PC-3 (cell line): ENCODE measurements at places on chromosomes 1 and 21. TPM values are rescaled to one million over a fixed set of nuclear protein-coding genes. Genes with fewer than 3 reads are reported as not detected.

The DUSP10 gene
- total RNA-seq = 5.1 and 6.2 TPM in 2 replicates

DNA sequence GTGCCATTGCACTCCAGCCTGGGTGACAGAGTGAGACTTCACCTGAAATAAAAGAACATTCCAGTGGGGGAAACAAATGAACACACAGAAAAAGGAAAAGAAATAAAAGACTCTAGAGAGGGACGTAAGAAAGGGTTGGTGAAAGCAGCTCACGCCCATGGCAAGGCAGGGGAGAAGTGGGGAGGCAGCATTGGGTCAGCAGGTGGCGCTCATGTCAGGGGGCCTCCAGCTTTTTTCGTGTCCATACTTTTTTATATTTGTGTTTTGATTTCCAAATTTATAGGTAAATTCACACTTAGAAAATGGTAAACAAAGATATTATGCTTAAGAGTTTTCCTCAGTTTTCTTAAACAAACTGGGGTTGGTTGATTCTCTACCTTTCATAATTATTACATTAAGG is 45.5 kb downstream of the VPS13D start:
- peak; percentile 37 for DNase-seq
- peaks cover 50% of the 10 kb centered on the region for H3K36me3 ChIP-seq
- no peak overlapping the region for H3K27ac ChIP-seq
- H3K4me3 ChIP-seq = no peak overlapping the region
- H3K4me1 ChIP-seq = no peaks in the 10 kb centered on the region

DNA sequence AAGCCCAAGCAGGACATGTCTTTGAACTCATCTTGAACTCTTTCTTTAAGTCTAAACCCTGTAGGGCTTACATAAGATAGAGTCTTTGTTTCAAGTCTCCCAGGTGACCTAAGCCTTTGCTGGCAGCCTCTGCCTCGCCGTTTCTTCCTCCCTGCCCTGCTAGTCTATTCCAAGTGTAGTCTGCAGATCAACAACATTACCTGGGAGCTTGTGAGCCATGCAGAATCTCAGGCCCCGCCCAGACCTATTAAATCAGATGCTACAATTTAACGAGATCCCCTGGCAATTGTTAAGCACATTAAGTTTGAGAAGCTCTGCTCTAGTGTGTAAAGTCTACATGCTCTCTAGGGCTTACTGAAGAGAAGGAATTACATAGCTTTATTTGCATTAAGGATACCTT is 271.6 kb downstream of the PBX1 start:
- no peak overlapping the region for H3K27ac ChIP-seq
- no peak overlapping the region for H3K4me3 ChIP-seq
- H3K36me3 ChIP-seq = no peaks in the 10 kb centered on the region
- no peaks in the 10 kb centered on the region for H3K27me3 ChIP-seq

- no peak overlapping the region for H3K4me3 ChIP-seq
- DNase-seq = peak; percentile 44
- H3K27ac ChIP-seq = no peak overlapping the region
- no peaks in the 10 kb centered on the region for H3K36me3 ChIP-seq
- no peaks in the 10 kb centered on the region for H3K4me1 ChIP-seq
- H3K27me3 ChIP-seq = no peaks in the 10 kb centered on the region
Observed at GRCh38 chr21:16563795-16564194, 834.0 kb downstream of the USP25 start.

GRCh38 chr1:47701283-47701682 is 263.4 kb downstream of the FOXD2 start:
- H3K4me1 ChIP-seq = no peaks in the 10 kb centered on the region; the same call in 1 of the 2 replicates
- peaks cover 8% of the 10 kb centered on the region; the same call in 1 of the 2 replicates for H3K27me3 ChIP-seq
- no peaks in the 10 kb centered on the region for H3K36me3 ChIP-seq
- H3K4me3 ChIP-seq = no peak overlapping the region
- DNase-seq = no peak
- no peak overlapping the region for H3K27ac ChIP-seq

- H3K4me3 ChIP-seq = peak overlapping the region; percentile 91
- H3K4me1 ChIP-seq = peaks cover 44% of the 10 kb centered on the region
- peak; percentile 81 for DNase-seq
- H3K27me3 ChIP-seq = no peaks in the 10 kb centered on the region
- H3K27ac ChIP-seq = peak overlapping the region; percentile 54
Observed at GRCh38 chr1:233294913-233295236, 650 bp downstream of the PCNX2 start.

DNA sequence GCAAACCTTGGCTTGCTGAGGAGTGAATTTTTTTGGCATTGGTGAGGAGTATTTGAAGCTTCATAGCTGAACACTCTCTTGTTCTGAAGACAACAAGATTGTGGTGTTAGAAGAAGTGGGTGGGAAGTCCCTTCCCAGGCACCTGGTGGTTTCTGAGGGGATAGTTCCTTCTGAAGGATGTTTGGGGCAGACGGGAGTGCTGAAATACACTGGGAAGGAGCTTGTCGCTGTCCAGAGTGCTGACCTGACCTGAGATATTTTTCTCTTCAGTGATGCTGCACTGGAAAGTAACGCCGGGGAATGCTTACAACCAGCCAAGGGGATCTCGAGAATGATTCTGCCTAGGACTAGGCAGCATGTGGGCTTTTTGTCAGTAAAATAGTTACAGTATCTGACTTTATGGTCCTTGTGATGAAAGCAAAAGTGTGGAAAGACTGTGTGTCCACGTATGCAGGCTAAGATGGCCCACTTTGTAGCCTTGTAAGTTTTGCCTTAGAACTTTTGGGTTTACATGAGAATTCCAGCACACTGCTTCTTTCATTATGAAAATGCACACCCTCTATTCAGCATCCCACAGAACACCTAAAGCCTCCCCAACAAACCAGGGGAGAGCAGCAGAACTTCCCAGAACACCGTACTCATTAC is 33.1 kb upstream of the NFASC start:
- DNase-seq = peak; percentile 79
- peaks cover 29% of the 10 kb centered on the region for H3K27me3 ChIP-seq
- H3K36me3 ChIP-seq = no peaks in the 10 kb centered on the region
- H3K4me3 ChIP-seq = no peak overlapping the region

The CD53 gene
- total RNA-seq = not detected in 2 replicates

DNA sequence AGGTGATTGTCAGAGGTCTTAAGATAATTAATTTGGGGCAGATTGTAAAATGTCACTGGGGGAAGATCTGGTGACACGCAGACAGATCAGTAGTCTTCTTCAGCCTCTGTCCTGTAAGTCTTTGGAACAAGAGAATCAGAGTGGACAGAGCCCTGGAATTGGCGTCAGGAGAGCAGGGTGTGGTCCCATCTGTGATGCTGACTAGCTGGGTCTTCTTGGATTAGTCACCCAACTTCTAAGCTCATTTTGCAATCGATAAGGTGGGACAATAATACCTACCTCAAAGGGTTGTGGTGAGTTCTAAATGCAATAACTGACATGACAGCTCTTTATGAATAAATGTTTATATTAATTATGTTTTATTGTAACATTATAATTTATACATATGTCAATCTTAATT is 4.8 kb downstream of the FASLG start:
- no peaks in the 10 kb centered on the region for H3K36me3 ChIP-seq
- DNase-seq = peak; percentile 76
- no peak overlapping the region for H3K4me3 ChIP-seq
- peaks cover 6% of the 10 kb centered on the region for H3K4me1 ChIP-seq
- H3K27me3 ChIP-seq = no peaks in the 10 kb centered on the region
- H3K27ac ChIP-seq = no peak overlapping the region

GRCh38 chr1:179082333-179082998 is 596 bp downstream of the TOR3A start:
- H3K4me1 ChIP-seq = peaks cover 18% of the 10 kb centered on the region
- peak; percentile 7 for DNase-seq
- no peaks in the 10 kb centered on the region for H3K27me3 ChIP-seq
- H3K36me3 ChIP-seq = no peaks in the 10 kb centered on the region
- peak overlapping the region; percentile 41 for H3K27ac ChIP-seq

GRCh38 chr1:184449916-184450315 is 63.1 kb downstream of the C1orf21 start:
- no peak overlapping the region for H3K27ac ChIP-seq
- H3K4me1 ChIP-seq = peaks cover 7% of the 10 kb centered on the region; the same call in 1 of the 2 replicates
- no peak for DNase-seq
- H3K4me3 ChIP-seq = no peak overlapping the region
- H3K36me3 ChIP-seq = no peaks in the 10 kb centered on the region

DNA sequence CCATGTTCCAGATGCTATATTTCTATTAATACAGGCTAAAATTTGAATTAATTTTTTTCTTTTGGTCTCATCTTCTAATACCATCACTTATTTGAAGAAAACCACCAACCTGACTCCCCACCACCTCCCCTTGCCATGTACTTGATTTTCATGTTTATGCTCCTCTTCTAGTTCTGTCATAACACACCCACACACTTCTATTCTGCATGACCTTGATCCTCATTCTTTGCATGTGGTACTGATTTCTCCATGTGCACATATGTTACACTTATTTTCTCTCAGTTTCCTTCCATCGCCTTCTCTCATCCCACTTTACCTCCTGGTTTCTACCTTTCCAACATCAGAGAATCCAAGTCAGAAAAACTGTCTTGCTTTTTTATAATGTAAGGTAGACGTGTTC is 78.9 kb upstream of the ARID1A start:
- no peak overlapping the region for H3K27ac ChIP-seq
- H3K4me3 ChIP-seq = no peak overlapping the region
- H3K4me1 ChIP-seq = peaks cover 14% of the 10 kb centered on the region
- DNase-seq = no peak

DNA sequence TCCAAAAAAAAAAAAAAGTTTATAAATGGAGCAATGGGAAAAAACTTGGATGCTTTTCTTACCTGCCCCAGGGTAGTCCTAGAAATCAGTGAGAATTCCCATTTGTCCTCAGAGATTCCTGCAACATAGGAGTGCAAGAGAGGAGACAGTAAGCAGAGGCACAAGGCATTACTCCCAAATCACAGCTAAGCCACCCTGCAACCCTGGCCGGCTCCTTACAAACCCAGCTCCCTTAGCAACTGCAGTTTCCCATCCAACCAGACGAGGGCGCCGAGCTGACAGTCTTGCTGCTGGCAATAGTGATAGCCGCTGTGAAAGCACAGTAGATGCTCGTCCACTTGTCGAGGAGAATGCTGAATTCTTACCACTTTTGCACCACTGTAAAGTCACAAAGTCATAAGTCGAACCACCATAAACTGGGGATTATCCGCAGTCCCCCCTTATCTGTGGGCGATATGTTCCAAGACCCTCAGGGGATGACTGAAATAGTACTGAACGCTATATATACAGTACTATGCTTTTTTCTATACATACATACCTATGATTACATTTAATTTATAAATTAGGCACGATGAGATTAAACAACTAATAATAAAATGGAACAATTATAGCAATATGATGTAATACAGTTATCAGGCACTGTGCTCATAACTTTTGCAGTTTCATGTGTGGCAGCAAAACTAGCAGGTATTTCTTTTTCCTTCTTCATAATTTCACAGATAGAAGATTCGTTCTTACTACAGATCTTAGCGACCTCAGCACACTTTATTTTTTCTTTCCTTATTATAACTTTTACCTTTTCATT is 6.0 kb upstream of the PITHD1 start:
- peaks cover 10% of the 10 kb centered on the region for H3K4me1 ChIP-seq
- peak overlapping the region; percentile 46; the same call in 1 of the 2 replicates for H3K4me3 ChIP-seq
- H3K27me3 ChIP-seq = no peaks in the 10 kb centered on the region
- H3K27ac ChIP-seq = no peak overlapping the region
- DNase-seq = peak; percentile 88

The SLC35F3 gene
- 17.7 and 19.3 TPM in 2 replicates for total RNA-seq

DNA sequence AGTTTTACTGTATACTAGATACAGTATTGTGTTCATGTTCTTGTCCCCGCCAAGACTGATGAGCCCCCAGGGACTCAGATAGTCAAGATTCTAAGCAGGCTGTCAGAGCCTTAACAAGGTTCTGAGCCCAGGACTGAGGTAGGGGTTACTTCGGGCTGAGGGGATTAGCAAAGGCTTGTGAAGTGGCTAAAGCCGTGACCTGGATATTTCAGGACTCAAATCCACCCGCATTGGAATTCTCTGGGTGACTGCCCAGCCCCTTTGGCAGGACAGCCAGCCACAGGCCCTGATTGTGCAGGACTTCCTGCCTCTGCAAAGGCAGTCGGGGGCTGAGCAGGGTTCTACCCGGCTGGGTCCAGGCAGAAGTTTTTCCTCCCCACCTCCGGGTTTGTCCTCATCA is at the start of gene PLA2G5:
Gene PLA2G5 (plus strand): TSS at position 321 of the 400 bp plus-strand sequence. CDS start 14,637 bp downstream, outside the sequence.
- H3K4me3 ChIP-seq = no peak within 1 kb of the TSS
- peaks cover 7% of the 10 kb centered on the region; the same call in 1 of the 2 replicates for H3K4me1 ChIP-seq
- H3K36me3 ChIP-seq = no peaks in the 10 kb centered on the region
- no peaks in the 10 kb centered on the region for H3K27me3 ChIP-seq
- H3K27ac ChIP-seq = no peak within 1 kb of the TSS
- DNase-seq = no peak

DNA sequence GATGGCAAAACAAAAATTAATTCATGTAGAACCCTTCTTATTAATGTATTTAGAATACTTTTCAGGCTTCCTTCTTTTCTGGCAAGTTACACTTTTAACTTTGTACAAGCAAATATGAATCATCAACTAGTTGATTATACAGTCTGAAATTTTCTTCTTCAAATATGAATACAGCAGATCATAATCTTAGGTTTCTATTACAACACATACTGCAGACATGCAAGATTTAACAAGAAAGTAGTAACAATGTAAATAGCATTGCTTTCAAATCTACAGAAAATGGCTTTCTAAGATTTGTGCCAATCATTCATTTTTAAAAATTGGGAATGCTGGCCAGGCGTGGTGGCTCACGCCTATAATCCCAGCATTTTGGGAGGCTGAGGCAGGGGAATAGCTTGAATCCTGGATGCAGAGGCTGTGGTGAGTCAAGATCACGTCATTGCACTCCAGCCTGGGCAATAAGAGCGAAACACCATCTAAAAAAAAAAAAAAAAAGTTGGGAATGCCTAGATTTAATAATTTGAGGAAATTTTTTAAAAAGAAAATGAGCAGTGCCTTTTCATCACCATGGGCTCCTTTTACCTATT is 68.4 kb upstream of the DPYD start:
- H3K27ac ChIP-seq = peak overlapping the region; percentile 67
- DNase-seq = peak; percentile 70
- no peaks in the 10 kb centered on the region for H3K27me3 ChIP-seq
- H3K4me1 ChIP-seq = peaks cover 21% of the 10 kb centered on the region
- no peaks in the 10 kb centered on the region for H3K36me3 ChIP-seq

DNA sequence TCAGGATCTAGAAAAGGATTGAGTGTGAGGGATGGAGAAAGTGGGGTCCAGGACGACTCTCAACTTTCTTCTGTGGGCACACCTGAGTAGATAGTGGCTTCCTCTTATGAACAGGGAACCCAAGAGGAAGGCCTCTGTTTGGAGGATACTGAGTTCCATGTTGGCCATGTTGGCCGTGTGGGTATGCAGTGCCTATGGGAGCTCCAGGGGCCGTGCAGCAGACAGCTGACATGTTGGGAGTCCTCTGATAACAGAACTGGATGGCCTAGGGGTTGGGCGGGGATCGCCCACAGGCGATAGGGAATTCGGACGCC is 43.0 kb downstream of the TMEM53 start:
- peaks cover 14% of the 10 kb centered on the region; the same call in 1 of the 2 replicates for H3K36me3 ChIP-seq
- H3K4me1 ChIP-seq = peaks cover 42% of the 10 kb centered on the region
- DNase-seq = no peak
- H3K27ac ChIP-seq = peak overlapping the region; percentile 77

DNA sequence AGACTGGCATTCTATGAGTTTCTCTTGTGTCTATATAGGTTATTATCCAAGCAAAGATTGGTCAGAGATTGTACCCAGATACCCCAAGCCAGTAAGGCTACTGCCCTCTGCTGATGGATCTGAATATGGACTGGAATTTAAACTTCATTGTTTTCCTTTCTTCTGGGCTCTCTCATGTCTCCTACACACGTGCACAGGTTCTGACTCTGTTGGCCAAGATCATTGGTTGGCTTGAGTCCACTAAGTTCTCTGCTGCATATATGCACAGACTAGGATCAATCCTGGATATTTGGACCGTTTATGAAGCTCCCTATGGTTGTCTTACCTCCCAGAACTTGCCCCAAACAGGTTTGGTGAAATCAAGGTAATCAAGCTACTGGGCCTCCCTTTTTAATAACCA is 69.7 kb downstream of the CC2D1B start:
- no peaks in the 10 kb centered on the region for H3K4me1 ChIP-seq
- no peaks in the 10 kb centered on the region for H3K36me3 ChIP-seq
- H3K4me3 ChIP-seq = no peak overlapping the region
- peak; percentile 76 for DNase-seq
- no peaks in the 10 kb centered on the region for H3K27me3 ChIP-seq
